ENCODE measurements at places on chromosomes 3 and 15.

GRCh38 chr15:57527382-57528091 is 64.2 kb upstream of the MYZAP start:
- DNase-seq, result peak; percentile 64

GRCh38 chr3:86996261-86996955 is 5.5 kb upstream of the VGLL3 start:
- no peak for DNase-seq

DNA sequence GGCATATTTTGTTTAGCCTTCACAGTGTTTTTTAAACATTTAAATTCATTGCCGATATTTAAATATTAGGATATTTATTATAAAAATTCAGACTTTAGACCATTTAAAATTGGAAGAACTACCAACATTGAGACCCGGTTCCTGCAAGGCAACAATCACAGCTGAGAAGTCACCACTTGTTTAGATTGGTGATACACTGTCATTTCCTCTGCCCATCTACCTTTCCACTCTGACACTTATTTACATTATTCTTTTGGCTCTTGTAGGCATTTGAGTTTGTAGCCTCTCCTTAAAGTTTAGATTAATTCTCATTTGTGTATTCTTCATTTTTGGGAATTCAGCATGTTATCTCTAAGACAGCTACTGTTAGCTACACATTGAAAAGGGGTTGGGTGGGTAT is 10.3 kb upstream of the IL20RB start:
- no peak for DNase-seq

DNA sequence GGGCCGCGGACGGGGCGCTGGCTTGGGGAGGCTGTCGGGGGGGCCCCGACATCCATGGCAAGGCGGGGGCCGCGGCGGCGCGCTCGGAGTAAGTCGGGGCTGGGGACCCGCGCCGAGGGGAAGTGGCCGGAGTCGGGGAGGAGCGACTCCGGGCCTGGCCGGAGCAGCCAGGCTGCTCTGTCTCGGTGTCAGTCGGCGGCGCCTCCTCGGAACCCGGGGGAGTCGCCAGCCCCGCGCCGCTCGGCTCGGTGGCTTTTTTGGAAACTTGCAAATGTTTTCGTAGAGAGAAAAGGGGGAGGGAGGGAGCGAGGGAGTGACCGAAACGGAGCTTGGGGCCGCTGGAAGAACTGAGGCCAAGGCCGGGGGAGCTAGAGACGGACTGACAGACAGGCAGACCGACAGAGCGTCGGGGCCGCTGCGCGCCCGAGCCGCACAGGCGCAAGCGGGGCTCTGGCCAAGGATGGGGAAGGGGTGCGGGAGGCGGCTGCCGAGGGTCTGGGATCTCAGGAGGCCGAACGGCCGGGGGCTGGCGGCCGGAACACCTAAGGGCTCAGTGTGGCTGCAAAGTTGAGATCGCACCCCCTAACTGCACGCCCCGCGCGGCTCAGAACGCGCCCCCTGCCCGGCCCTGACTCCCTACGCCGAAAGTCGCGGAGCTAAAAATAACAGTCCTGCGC is 5.0 kb downstream of the PTH1R start:
- DNase-seq, result peak; percentile 65

GRCh38 chr15:87929841-87930240 is 326.7 kb downstream of the NTRK3 start:
- DNase-seq, result no peak

DNA sequence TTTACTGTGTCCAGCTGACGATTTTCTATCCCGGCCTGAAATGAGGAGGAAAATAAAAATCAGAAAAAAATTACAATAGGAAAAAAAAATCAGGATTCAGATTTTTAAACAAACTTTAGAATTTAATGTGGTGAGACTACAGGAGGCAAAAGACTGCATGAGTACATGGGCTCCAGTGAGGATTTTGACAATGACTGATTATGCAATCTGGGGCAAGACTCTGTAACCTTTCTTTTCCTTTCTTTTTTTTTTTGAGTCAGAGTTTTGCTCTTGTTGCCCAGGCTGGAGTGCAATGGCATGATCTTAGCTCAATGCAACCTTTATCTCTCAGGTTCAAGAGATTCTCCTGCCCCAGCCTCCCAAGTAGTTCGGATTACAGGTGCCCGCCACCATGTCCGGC is 29.9 kb downstream of the SPG11 start:
- no peak for DNase-seq

DNA sequence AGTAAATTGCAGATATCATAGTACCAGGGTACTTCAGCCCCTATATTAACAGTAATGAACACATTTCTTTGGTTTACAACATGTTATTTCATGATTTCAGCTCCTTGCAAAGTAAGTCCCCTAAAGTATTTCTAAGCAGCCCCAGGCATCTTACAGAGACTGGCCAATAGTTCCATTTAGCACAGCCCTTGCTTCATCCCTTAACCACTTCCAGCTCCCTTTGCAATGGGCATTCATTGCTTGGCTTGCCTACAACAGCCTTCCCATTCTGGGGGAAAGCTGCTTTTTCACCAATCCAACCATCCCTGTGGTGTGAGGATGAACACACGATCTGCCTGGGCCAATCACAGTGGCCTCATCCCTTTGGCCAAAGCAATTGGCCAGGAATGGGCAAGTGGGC is 67.2 kb upstream of the XCR1 start:
- DNase-seq, result no peak

- DNase-seq, result no peak
Observed at GRCh38 chr15:76468722-76469121, 132.1 kb downstream of the ISL2 start.

- no peak for DNase-seq
Observed at GRCh38 chr3:128745742-128746141, 19.8 kb downstream of the RAB7A start.

DNA sequence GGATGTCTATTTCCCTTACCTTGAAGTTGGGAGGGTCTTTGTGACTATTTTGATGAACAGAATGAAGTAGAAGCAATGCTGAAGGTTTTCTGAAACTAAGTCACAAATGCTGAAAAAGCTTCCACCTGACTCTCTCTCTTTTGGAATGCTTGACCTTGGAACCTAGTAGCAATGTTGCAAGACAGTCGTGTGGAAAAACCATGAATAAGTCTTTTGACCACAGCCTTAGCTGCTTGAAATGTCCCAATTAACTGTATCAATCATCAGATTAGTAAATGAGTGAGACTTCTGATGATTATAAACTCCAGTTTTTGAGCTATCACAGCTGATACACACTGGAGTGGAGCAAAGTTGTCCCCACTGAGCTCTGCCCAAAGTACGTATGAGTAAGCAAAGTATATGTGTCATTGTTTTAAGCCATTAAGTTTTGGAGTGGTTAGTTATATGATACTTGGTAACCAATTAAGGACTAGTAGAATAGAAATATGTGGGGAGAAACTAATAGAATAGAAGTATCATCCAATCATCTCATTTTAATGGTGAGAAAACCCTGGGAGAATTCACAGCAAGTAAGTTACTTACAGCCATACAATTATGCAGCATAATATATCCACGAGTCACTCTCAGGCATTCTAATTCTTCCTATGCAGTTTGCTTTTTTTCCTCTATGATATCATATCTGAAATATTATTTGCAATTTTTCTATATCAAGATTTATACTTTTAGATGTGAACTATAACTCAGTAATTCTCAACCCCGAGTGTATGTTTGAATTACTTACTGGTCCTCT is 1010.6 kb downstream of the ROBO2 start:
- no peak for DNase-seq
